ENCODE measurements at places on chromosomes 6 and 20.

- no peak for DNase-seq
Measured at GRCh38 chr6:115885636-115886366, 174.9 kb downstream of the FRK start.

DNA sequence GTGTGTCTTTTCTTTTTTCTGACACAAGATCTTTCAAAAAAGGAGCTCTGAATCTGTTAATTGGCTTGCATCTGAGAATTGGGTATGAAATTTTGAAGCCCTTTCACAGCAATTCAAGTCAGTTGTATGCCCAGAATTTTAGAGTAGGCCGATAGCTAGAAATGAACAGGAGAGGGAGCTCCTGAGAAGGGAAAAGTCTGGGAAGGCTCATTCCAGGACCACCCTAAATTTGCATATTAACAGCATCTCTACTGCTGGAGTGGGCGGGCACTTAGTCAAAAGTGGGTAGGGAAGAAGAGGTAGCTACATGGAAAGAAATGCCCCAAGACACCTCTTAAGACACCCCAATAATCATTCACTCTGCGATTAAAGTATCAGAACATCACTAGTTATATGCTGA is 928.3 kb downstream of the TBC1D32 start:
- no peak for DNase-seq

DNA sequence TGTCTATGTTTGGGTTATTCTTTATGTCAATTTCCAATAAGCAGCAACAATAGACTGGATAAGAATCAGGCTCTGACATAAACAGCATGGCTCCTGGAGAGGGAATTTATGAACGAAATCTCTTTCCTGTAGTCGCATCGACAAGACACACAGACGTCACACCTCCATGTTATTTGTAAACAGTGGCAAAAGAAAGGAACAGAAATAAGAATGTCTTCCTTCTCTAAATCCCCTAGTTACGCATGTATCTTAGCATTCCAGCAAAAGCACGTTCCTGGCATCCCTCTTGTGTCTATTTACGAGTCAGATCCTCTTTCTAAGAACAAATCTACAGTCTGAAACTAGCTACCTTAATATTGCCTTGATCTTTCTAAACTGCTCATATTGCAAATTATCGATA is 559.1 kb upstream of the JAG1 start:
- no peak for DNase-seq

DNA sequence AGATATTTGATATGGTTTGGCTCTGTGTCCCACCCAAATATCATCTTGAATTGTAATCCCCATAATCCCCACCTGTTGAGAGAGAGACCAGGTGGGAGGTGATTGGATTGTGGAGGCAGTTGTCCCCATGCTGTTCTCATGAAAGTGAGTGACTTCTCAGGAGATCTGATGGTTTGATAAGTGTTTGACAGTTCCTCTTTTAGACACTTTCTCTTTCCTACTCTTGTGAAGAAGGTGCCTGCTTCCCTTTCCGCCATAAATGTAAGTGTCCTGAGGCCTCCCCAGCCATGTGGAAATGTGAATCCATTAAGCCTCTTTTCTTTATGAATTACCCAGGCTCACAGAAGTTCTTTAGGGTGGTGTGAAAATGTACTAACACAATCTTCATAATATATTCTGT is 1404.0 kb upstream of the ADGRB3 start:
- no peak for DNase-seq

DNA sequence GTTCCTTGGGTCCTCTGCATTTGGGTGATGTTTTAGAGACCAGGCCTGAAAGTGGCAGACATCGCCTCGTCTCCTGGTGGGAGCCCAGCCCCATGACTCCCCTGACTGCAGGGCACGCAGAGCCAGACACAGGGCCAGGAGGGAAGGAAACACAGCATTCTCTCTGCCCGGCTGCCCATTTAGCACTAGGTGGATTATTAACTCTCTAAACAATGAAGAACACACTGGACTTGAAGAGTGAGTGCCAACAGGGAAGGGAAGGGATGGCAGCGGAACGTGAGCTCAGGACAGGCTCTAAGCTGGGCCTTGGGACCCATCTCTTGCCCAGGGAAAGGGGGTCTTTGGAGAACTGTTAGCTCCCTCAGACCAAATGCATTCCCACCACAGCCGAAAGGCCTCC is 80.4 kb downstream of the TBXT start:
- no peak for DNase-seq

GRCh38 chr20:2814587-2815051 is at the start of gene C20orf141:
Gene C20orf141 (plus strand): TSS chr20:2814987. CDS start chr20:2815185, 198 bp downstream.
- no peak for DNase-seq
